Stimulated activated CD4-positive, alpha-beta T cell treated with anti-CD3 and anti-CD28 coated beads, Interleukin-1b, Interleukin-23, amount 100 ng/mL, for 1 hour (primary cell): ENCODE measurements at places on chromosomes 7 and 10.

DNA sequence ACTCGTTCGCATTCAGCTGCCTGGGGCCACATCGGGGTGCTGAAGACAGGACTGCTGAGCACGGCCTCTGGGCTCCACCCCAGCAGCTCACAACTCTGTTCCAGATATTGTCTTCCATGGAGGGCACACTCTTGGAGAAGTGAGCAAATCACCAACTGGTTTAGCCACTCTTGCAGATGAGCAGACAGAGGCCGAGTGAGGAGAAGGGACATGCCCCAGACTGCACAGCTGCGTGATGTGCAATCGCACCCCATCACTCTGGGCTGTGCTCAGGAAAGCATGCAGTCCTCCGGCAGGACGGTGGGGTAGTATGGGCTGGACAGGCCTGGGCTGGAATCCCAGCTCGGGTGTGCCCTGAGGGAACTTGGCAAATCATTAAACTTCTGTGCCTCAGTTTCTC, 111.6 kb downstream of the FAM53B start:
- DNase-seq: no peak

DNA sequence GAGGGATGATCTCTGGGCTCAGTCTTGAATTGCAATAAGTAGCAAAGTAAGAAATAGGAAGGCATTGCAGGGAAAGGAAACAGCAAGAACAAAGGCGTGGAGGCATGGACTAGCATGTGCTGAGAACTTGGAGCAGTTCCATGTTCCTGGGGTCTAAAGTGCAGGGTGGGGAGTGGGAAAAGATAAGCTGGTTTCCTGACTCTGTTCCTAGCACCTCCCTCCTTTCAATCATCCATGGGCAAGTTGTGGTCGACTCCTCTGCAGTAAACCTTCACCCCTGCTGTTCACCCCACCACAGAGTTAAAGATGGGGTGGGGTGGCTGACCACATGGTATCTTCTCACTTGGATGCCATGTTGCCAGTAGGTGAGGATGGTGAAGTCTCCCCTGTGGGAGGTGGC, 29.6 kb downstream of the RPS24 start:
- no peak for DNase-seq

- no peak for DNase-seq
Measured at GRCh38 chr10:58179238-58179637, 88.5 kb downstream of the IPMK start.

GRCh38 chr10:97069576-97070362, 116.0 kb downstream of the SLIT1 start:
- no peak for DNase-seq

DNA sequence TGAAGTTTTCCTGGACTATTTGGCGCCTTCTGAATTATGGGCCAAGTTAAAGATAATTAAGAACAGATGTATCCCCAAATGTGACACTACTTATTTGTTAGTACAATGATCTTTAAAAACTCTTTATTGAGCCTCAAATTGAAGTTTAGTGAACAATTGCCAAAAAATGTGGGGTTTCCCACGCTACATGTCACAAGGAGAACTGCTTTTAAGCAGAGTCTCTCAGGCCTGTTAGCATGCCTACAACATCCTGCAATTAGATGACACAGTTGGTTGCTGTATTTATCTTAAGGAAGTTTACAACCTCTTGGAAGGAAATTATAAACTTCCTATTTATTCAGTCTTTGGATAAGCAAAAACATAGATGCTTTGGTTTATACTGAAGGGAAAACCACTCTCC, 733.0 kb downstream of the TNS3 start:
- DNase-seq: no peak

GRCh38 chr10:43871545-43871944, 222.9 kb upstream of the ZNF32 start:
- no peak for DNase-seq

DNA sequence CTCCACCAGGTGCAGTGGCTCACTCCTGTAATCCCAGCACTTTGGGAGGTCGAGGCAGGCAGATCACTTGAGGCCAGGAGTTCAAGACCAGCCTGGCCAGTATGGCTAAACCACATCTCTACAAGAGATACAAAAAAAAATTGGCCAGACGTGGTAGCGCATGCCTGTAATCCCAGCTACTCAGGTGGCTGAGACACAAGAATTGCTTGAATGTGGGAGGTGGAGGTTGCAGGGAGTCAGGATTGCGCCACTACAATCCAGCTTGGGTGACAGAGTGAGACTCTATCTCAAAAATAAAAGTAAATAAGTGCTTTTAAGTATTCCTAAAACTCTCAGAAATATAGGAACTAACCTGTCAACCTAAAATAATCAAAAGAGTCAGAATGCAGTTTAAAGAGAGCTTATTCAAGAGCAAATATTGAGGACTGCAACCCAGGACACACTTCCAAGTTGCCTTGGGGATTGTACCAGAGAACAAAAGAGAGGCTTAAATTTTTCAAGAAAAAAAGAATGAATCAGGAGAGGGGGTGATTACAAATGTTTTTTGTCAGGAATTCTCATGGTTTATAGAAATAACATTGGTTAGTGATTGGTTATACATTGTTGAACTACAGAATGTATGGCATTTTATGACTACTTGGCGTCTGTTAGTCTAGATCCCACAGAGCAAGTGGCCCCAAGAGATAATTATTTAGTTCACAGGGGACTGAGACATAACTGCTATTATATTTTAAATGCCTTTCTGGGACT, 33.2 kb upstream of the PPP1R9A start:
- DNase-seq: no peak

DNA sequence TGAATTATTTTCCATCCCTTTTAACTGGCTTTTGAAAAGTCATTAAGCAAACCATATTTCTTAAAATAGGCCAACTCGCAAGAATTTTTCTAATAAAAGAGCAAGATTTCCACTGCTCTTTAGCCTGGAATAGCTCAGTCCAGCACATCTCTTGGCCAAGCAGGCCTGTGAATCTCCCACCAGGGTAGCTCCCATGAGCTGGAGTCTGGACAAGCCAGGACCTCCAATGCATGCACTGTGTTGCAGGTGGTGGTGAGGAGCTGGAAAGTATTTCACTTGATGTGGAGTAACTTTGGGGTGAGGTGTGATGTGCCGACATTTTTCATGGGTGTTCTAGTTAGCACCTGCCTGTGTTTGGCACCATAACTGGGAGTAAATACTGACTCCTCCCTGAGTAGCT, 117.3 kb upstream of the TBX20 start:
- no peak for DNase-seq

- no peak for DNase-seq
Measured at GRCh38 chr10:22598478-22598877, 115.9 kb downstream of the PIP4K2A start.

DNA sequence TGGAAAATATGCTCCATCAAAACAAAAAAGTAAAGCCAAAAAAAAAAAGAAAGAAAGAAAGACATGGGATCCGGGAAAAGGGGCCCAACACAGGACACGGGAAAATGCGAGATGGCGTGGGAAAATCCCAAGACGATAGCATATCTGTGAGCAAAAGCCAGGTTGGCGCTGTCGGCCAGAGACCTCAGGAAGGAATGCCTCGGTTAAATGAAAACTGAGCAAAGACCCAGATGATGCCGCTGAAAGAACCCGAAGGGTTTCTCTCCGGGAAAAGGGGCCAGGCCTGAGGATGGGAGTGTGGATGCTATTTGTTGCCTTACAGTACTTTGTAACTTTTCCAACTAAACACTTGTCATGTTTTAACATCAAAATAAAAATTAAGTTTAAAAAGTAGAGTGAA, 49.5 kb upstream of the PPP2R2D start:
- no peak for DNase-seq

DNA sequence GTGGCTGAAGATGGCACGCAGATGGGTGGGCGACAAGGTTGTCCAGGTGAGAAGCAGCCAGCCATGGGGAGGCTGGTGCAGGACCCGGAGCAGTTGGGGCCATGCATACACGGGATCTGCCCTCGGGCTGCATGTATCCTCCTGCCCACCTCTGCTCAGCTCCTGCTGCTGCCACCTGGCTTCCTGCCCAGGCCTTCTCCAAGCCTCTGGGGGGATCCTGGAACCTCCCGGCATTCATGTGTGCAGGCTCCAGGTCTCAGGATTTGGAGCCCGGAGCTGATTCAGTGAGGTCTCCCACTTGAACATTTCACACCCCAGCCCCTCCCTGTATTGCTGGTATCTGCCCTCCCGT, 27.0 kb downstream of the PDGFA start:
- DNase-seq: no peak

DNA sequence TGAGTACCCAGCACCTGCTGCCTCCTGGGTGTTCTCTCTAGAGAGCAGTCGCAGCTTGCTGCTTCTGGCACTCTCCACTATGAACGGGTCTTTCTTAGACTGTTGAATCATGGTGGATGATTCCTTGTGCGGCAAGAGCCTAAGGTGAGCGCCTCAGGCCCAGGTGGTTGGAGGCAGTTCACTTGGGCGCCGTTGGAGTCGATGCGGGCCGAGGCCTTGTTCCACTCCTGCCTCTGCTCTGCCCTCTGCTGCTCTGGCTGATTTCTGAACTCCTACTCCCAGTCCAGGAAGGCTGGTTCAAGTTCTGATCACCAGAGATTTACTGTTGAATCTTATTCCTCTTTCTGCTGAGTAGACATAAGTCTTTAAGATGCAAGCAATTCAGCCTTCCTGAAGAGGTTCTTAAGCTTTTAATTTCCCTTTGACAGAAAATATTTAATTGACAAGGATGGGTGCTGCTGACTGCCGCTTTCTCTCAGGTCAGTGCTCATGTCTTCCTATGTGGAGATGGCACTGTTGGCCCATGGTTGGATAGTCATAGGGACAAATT, 10.4 kb downstream of the YKT6 start:
- no peak for DNase-seq

- no peak for DNase-seq
Measured at GRCh38 chr7:24889611-24890010, 90.4 kb downstream of the OSBPL3 start.

- DNase-seq: no peak
Measured at GRCh38 chr10:2130705-2131305, 393.5 kb upstream of the ADARB2 start.

DNA sequence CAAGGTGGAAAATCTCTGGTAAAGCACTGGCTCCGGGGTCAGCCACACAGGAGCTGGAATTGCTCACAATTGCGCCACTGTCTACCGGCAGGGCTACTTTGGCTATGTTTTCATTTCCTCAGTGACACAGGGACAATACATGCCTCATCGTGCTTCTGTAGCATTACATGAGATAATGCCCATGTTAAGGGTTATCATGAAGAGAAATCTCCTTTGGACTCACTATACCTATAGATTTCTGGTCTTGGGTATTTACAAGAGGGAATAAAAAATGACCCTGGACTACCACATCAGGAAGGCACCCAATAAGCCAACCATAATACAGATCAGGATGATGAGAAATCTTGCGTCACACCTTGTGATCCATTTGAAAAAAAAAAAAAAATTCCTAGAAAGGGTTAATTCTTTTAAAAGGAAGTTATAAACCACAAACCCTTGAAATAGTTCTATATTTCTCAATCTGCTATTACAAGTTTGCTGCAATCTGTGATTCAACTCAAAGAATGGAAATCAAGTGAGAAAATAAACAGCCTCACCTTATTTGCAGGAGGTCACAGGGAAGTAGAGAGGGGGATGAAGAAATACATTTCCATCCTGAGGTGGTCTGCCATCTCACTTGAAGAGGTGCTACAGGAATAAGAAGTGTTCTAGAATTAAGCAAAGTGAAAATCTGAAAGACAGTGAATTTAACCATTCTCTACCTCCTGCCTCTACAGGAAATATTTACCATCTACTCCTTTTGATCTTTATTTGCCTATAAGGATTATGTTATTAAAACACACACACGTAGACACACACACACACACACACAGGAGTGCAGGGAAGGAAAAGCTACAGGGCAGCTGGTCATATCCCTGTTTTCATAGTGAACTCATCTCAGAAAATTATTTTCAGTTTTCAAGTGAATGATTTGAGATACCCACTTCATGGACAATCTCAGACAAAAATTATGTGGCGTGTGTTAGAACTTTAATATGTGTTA, 231.3 kb upstream of the CELF2 start:
- DNase-seq: no peak

GRCh38 chr10:96212911-96213310, 58.5 kb downstream of the BLNK start:
- no peak for DNase-seq

GRCh38 chr10:74851831-74852230, 25.4 kb downstream of the KAT6B start:
- no peak for DNase-seq

- DNase-seq: no peak
Measured at GRCh38 chr10:44803862-44804261, 107.3 kb upstream of the TMEM72 start.

DNA sequence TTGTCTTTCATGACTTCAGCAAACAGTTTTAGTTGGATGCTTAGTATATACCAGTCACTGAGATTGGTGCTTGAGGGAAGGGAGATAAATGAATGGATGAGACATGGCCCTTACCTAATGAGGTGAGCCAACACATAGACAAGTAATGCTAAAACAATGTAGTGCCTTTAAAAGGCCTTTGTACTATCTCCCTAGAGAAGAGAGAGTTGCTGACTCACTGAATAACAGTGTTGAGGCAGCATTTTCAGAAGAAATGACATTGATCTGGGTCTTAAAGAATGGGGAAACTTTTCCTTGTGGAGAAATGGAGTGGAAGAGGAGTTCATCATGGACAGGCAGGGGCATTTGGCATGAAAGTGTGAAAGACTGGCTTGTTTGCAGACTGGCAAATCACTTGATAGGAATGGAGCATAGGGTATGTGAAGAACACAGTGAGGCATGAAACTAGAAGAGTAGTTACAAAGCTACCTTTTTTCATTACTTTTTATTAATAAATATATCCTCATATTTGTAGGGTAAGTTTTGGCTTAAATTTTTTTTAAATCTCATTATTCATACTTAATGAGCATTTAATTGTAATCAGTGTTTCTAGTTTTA, 91.2 kb downstream of the KAT6B start:
- DNase-seq: no peak

DNA sequence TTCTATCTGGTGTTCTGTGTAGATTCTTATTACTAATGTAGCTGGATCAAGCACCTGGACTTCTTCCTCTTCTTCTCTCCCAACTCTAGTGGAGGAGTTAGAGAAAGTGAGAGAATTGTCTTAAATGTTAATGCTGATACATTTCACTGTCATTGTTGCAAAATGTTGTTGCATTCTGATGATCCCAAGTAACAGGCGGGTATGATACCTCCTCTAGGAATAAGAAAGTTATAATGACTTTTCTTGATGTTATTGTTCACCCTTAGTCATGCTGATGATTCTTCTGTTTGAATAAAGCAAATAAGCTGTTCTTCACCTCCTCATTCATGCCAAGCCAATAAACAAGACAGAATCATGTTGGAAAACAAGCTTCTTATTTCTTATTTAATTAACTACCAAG, 9.1 kb downstream of the CHRM2 start:
- DNase-seq: no peak

DNA sequence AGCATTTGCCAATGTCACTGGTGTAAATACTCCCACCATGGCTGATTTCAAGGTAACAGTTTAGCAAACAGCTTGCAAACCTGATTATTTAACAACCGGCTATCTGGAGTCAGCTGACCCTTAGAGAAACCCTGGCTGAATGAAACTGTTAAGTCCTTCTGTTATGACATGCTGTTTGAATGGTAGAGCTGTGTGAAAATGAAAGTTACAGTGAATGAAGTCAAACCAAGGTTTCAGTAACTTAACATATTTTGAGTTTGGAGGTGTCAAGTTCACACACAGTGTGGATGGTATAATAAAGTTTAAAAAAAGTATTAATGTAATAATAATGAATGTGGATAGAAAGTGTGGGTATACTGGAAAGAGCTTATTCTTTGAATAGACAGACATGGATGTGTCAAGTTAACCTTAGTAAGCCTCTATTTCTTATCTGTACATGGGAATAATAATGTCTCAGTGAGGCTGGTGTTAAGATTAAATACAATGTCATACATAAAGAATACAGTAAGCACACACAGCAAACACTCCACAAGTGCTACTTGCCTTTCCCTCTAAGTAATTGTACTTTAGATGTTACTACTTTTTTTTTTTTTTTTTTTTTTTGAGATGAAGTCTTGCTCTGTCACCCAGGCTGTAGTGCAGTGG, 150.4 kb downstream of the TAX1BP1 start:
- no peak for DNase-seq
